ENCODE measurements at places on chromosomes 2 and 18.

- DNase-seq = no peak
Measured at GRCh38 chr2:147989809-147990403, 30.6 kb downstream of the ORC4 start.

DNA sequence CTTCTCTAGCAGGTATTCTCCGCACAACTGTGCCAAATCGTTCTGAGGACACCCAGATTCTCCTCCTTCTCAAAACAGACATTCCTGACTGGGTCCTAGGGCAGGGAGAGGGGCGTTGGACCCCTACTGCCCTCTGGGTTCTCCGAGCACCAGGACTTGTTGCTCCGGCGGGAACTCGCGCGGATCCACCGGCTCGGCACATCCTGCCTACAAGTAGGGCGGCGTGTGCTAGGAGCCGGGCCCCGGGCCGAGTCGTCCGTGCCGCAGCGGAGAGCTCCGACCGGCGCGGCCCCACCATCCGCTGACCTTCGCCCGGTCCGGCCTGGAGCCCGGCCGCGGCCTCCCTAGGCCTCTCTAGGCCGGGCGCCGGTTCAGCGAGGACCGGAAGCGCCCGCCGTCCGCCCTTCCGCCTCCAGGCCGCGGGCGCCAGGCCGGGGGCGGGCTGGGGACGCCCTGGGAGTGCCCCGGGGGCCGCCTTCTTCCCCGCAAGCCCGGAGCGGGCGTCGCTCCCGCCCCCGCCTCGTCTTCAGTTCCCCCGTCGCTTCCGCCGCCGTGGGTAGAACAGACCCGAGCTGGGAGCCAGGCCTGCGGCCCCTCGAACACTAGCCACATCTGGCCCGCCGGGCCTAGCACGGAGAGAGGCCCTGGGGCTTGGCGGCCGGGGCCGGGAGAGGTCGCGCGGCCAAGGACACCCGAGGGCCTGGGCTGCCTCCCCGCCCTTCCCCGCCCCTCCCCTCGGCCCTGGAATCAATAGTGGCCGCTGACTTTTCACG lies 7.6 kb upstream of the ONECUT2 start:
- DNase-seq = no peak

- DNase-seq = no peak
Measured at GRCh38 chr18:7202169-7202568, 28.7 kb upstream of the LRRC30 start.

- DNase-seq = no peak
Measured at GRCh38 chr18:50679056-50679455, 119.2 kb downstream of the MAPK4 start.

DNA sequence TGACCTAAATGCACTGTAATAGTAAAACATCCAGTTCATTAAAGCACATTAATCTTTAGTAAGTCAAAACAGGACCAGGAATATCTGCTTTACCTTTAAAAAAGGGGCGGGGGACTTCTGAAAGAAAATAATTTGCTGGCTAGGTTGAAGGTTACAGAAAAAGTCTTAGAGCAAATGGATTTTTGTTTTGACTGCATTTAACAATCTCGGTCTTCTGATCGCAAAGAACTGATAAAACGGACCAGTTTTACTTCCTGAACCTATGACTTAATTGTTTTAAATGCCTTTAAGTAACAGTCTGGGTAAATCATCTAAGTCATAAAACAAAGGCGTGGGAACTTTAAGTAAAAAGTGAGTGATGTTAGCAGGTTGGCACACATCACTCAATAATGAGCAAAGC lies 783 bp downstream of the BUB1 start:
- DNase-seq = no peak

DNA sequence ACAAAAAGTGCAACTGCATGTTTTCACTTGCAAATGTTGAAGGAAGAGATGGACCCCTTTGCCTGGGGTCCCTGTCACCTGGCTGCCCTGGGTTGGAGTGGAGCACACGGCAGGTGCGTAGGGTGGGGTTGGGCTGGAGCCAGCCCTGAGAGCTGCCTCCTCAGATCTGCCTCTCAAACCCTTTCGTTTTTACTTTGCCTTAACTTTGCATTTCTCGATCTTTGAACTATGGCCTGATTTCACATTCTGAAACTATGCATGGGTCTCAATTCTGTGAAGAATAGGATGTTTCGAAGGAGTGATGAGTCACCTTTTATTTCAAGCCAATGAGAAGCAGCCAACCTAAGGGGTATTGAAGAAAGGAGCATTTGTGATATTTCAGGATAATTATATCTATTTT lies 132.8 kb downstream of the ACOXL start:
- no peak for DNase-seq

Measured in stimulated activated CD4-positive, alpha-beta T cell treated with anti-CD3 and anti-CD28 coated beads, Interleukin-12 subunit alpha, Interleukin-12 subunit beta, amount 100 ng/mL, for 24 hours (primary cell).